ENCODE measurements at places on chromosomes 3 and 15. TPM values are rescaled to one million over a fixed set of nuclear protein-coding genes. Genes with fewer than 3 reads are reported as not detected.

Gene MME
- total RNA-seq = not detected

Gene CLDN16
- not detected for total RNA-seq

Gene CFAP91
- 0.40 TPM for total RNA-seq

Gene HDC
- total RNA-seq = not detected

Gene ITIH4
- 0.71 TPM for total RNA-seq

Gene RIOX2
- 27.7 TPM for total RNA-seq
